ENCODE measurements at places on chromosomes 4 and X.

- no peak for DNase-seq
Measured at GRCh38 chr4:89616382-89616781, 220.6 kb downstream of the SNCA start.

DNA sequence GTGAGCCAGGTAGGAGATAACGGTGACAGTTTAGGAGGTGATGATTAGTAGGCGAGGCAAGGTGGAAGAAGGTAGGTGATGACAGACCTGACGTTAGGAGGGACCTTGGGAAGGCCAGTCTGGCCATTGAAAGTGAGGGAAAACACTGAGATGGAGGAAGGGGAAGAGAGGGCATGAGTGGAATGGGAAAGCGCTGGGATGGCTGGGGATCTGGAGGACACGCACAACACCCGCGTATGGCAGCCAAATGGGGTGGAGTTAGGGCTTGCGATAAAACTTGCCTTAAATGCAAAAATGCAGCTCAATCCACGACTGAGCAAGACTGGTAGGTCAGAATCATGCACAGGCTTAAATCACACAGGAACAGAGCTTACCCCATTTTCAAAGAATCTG, 605 bp upstream of the CDKL2 start:
- no peak for DNase-seq

GRCh38 chrX:78653118-78653822, 5.9 kb downstream of the RTL3 start:
- DNase-seq = peak; percentile 4

DNA sequence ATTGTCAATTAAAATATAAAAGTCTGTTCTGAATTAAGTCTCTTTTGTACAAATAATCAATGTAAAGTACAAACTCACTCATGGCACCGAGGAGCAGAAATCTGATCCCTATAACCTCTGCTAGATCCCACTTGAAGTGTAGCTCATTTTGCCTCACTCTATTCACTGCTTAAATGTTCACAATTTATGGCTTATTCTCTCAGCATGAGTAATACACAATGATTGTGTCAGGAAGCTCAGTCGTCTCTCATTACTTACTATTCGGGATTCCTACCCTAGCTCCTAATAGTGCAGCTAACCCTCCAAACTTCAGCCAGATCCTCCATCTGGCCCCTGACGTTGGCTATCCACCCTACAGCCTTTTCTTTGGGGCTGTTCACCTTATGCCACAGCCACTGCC, 4.7 kb upstream of the AMMECR1 start:
- DNase-seq = no peak

DNA sequence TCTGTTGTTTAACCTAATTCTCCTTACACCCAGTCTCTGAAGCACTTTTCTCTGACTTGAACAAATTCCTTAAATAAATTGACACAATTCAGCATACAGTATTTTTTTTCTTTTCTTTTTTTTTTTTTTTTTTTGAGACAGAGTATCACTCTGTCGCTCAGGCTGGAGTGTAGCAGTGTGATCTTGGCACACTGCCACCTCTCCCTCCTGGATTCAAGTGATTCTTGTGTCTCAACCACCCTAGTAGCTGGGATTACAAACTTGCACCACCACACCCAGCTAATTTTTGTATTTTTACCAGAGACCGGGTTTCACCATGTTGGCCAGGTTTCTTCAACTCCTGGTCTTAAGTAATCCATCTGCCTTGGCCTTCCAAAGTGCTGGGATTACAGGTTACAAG, 1498.1 kb upstream of the PCDH10 start:
- no peak for DNase-seq

DNA sequence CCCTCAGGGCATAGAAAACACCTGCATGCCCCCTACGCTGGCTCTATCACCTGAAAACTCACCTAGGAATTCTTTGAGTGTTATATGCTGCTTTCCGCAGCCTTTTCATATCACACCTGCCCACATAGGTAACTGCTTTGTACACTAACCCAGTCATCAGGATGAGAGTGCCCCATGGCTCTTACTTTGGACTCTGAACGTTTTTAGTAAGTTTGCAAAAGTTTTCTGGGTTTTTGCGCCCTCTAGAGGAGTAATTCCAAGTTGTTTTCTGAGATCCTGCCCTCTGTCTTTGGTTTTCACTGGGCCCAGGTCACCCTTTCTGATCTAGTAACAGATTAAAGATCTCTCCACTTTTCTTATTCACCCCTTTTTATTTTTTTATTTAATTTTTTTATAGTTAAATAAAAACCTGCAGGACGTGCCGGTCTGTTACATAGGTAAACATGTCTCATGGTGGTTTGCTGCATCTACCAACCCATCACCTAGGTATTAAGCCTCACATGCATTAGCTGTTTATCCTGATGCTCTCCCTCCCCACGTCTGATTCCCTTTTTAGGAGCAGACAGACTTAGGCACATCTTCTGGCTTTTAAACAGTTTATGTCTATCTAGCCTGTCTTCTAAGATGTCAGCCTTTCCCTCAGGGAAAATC, 139.2 kb downstream of the NWD2 start:
- no peak for DNase-seq

GRCh38 chr4:77669946-77670590, 64.4 kb downstream of the CXCL13 start:
- DNase-seq = no peak

DNA sequence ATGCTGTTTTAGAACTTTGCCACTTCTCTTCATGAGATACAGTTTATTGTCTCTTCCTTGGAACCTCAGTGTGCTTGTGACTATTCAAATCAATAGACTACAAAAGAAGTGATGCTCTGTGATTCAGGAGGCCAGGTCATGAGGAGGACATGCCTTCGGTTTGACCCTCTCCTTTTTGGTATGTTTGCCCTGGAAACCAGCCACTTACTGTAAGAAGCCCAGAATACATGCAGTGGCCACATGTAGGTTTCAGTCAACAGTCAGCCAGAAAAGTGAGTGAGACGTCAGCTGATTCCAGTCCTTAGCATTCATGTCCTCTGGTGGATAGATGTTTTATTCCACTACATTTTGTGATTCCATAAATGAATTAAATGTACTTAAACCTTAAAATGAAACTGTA, 328.7 kb downstream of the PCDH18 start:
- no peak for DNase-seq

DNA sequence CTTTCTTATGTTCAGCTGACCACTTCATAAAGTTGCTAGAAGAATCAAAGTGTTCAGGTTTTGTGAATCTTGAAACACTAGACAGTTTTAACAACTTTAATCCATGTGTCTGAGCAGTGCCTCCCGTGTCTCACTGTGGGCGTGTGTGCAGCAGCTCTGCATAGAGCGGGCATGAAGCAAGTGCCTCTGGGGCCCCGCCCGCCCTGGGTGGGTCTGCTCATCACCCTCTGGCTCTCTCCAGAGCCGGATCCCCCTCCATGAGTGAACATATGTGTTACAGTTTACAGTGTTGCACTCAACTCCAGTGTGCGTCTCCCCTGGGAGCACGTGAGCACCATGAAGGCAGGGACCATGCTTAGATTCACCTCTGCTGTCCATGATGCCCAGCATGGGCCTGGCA, 37.6 kb upstream of the CRMP1 start:
- no peak for DNase-seq

DNA sequence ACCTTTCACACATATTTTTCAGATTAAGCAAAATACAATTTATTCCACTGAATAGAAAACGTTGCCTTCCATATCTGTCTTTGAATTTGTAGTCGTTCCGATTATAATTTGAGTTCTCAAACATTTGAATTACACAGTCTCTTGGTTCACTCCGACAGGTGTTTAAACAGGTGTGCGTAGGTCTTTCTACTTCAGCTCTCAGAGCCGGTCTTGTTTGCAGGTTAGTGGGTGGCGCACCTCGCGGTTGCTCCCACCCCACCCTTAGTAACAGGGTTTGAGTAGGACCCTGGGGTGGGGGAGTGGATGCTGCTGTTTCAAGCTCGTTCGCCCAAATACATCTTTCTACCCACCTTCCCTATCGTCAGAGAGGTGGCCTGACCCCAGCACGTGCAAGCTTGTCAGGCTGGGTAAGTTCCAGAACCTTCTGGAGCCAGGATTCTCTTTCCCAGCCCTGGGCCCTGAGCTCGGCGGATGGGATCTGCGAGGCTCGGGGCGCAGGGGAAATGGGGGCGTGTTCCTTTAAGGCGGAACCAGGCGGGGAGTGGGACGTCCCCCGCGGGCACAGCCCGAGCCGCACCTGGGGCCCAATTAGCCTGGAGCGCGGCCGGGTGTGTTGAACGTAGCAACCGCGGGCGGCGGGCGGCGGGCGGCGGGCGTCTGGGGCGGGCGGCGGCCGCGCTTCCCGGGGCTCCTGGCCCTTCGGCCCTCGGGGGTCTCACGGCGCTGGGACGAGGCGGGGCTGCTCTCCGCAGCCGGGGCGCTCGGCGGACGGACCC, at the start of gene FAM149A:
Gene FAM149A (plus strand): TSS at position 591 of the 776 bp plus-strand sequence.
- DNase-seq = no peak

DNA sequence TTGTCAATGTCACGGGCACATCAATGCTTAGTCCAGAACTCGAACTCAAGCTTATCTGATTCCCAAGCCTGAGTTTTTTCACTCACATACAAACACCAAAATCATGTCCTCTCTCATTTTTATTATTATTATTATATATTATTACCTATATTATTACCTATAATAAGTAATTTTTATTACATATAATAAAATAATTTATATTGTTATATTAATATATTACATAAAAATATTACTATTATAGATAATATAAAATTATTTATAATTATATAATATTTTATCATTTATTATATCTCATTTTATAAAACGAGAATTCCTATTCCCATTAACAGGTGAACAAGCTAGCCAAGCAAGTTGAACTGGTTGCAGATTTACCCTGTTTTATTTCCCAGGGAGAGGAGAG, 13.0 kb downstream of the RXFP1 start:
- no peak for DNase-seq

DNA sequence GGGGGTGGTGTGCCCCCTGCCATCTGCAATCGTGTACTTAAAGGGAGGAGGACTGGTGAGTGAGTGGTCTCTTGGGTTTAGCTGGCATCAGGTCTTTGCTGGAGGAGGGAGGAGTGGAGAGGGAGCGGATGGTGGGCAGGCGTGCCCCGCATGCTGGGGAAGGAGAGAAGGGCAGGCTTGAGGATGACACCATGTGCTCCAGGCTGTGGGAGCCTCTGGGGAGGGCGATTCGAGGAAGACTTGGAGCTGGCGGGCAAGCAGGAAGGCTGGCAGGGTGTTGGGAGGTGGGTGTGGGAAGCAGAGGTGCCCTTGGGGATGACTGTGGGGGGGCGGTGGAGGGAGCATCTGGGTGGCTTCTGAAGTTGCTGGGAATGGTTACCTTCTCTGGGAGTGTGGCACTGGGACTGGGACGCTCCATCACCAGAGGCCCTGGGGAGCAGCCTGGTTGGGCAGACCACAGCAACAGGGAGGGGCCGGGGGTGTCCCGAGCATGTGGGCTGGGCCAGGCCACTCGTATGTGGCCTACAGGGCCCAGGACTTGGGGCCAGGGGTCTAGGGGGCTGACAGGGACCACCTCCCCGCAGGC, 30.8 kb upstream of the AFAP1 start:
- DNase-seq = no peak

DNA sequence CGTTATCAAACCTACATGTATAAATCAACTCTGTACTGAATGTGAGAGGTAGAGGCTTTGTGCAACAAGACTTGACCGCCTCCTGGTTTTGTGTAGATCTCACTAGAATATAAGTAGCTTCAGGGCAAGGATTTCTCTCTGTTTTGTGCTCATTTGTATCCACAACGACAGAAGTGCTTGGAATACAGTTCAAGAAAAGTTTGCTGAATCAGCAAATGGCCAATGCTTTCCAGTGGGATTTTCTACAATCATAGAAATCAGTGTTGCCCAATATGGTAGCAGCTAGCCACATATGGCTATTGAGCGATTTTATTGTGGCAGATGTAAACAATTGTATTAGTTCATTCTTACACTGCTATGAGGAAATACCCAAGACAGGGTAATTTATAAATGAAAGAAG, 127.4 kb downstream of the VCX3A start:
- no peak for DNase-seq

DNA sequence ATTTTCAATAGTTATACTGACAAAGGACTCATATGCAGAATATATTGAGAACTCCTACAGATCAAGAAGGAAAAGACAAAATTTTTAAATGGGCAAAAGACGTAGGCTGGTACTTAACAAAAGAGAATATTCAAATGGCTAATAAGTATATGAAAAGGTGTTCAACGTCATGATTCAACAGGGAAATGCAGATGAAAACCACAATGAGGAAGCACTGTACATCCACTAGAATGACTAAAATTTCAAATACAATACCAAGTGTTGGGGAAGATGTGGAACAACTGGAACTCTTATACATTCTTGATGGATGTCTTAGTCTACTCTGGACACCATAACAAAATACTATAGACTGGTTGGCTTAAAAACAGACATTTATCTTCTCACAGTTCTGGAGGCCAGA, 1.3 kb upstream of the MRFAP1L1 start:
- DNase-seq = no peak

GRCh38 chrX:150581093-150581775, 12.8 kb downstream of the MTM1 start:
- peak; percentile 1 for DNase-seq

DNA sequence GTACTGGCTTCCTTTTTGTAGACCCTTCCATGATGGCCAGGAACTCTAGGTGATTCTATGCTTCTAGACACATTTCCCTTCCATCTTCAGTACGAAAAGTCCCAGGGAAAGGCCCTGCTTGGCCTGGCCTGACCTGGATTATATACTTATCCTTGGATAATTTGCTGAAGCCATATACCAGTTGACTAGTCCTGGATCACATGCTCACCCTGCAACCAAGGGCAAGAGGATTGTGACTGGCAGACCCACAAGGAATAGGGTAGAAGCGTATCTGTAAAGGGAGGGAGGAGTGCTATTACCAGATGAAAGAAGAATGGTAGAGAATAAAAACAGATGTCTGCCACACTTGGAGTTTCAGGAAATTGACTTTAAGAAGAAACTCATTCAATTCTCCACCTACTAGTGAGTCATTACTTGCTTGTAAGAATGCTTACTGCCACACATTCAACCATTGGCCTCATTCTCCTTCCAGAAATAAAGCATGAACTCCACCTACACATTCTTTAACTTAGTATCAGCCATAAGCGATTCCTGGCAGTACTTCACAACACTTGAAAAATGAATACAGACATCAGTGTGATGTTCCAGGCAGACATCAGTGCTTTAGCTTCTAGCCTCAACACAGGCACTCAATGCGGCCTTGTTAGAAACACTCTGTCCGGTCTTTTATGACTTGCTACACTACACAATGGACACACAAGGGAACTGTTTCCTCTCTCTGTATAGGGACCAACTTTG, 141.8 kb downstream of the CBR4 start:
- peak; percentile 64 for DNase-seq

DNA sequence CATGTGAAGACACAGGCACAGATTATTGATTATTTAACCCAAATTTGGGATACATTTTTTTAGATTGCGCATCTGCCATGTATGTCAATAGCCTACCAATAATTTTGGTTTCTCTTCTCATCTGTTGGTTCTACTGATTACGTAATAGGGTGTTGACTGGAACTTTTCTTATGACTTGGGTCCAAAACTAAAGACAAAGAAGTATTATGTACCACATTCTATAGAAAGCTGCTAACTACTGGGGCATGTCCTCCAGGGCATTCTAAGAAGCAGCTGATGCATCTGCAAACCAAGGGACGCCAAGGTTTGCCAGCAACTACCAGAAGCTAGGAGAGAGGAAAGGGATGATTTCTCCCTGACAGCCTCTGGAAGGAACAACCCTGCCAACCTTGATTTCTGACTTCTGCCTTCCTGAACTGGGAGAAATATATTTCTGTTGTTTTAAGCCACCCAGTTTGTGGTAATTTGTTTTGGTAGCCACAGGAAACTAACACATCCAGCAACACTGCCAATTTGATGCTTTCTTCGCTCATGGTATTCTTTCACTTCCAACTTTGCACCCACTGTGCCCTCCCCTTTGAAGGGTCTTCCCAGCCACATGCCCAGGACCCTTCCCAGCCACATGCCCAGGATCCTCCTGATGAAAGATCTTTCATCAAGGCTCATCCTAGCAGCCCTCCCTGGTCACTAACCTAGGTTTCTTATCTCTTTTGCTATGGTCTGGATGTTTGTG, 15.9 kb upstream of the TLR1 start:
- no peak for DNase-seq

All from amniotic stem cell (primary cell).